ENCODE measurements at places on chromosomes 11 and 22.

DNA sequence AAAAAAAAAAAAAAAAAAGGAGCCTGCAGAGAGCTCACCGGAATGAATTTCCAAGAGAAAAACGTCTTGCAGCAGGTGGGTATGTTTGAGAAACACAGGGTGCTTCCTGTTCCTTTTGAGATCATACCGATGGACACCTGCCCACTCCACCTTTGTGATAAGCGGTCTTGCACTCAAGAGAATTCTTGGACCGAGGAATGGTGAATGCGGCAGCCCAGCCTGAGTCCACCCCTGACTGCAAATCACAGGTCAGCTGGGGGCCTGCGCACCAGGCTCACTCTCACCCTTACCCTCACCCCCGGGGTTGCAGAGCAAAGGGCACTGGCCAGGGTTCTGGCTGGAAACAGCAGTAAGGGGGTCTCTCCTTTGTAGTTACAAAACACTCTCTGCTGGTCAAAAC is 16.8 kb upstream of the TEF start:
- DNase-seq: no peak

DNA sequence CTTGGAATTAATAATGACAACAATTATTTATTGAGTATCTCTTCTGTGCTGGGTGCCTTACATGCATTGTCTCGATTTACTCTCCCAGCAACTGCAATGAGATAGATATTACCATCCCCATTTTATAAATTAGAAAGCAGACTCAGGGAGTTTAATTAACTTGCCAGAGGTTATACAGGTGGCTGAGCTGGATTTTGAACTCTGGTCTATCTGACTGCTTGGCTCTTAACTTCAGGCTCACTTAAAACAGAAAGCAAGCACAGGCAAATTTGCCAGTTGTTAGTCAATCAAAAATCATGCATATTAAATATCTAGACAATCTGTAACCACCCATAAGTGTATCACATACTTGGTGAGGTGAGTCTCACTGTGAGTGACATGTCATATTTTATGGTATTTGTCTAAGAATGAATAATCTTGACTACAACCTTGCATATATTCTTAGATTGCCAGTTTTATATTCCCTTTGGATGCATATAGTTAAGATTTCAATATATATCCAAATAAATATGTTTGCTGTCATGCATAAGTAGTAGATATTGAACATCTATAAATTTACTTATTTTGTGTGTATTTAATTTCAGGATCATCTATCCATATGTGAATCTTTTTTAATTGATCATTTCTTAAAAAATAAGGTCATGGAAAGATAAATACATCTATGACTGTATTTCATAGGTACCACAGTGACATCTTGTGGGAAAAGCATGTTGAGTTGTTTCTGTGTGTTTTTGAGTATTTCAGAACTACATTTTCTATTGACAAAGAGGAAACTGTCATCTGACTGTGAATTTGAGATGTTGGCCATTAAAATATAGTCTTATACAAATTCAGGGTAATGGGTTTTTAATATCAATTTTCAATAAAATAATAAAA is 112.0 kb upstream of the ARHGAP42 start:
- no peak for DNase-seq

DNA sequence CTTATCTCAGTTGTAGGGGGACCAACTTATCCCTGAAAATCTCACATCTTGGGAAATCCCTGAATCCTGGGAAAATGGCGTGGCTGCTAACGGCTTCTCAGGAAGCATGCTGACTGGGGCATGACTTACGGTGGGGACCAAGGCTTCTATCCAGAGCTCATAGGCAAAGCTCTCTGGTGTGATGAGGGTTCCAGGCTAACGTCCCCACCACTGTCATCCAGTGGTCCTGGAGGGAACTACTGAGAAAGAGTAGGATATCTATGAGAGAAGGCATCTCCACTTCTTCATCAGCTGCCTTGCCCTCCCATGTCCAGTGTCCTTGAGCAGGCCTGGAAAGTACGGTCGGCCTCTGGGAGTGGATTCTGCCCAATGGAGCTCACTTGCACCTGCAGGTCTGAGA is 210.4 kb upstream of the B3GAT1 start:
- DNase-seq: no peak

DNA sequence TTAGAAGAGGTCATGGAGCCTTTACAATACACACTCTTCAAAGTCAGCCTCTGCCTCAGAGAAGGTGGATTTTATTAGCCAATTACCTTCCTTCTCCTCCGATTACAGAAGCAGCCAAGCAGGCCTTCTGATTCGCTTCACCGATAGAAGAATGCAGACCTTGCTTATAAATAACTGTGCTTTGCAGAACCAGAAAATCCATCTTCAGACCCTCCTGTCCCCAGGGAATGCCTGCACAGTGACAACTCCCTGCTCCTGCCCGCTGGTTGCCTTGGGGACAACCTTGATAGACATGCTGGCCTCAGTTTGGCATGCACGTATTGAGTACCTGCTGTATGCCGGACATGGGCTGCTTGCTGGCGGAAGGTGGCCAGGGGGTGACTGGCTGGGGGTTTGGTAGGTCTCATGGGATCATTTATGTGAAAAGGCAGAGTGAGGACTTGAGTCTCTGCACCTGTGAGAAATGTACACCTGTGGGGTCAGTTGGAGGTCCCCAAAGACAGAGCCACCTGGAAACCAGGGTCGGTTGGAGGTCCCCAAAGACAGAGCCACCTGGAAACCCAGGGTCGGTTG is 1238.7 kb downstream of the BRD1 start:
- no peak for DNase-seq

DNA sequence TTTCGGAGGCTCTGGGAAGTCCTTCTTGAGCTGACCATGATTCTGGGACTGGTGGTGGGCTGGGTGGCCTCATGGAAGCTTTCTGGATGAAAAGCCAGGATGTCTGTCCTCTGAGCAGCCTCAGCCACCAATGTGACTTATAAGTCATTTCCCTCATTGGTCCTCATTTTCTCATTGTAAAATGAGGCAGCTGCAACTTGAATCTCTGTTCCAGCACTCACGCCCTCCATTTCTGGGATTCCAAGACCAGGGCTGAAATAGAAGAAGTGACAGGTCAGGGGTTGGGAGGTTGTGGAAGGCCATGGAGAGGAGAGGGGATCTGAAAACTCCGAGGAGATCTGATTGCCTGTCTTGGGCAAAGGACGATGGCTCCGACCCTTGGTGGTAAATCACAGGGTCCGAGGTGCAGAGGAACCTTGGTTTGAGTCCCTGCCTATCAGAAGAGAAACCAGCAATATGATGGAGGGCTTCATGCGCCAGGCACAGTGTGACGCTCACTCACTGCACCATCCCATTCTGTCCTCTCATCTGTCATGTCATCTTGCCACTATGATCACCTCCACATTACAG is 38.3 kb downstream of the TSPAN18 start:
- no peak for DNase-seq

- DNase-seq: no peak
Measured at GRCh38 chr11:36462321-36462720, 47.8 kb downstream of the TRAF6 start.
